ENCODE measurements at places on chromosomes 5 and 9.

- DNase-seq, result no peak
Measured at GRCh38 chr5:64691291-64691690, 988 bp downstream of the SHISAL2B start.

GRCh38 chr5:113552620-113553019 is 39.1 kb downstream of the YTHDC2 start:
- DNase-seq, result no peak

DNA sequence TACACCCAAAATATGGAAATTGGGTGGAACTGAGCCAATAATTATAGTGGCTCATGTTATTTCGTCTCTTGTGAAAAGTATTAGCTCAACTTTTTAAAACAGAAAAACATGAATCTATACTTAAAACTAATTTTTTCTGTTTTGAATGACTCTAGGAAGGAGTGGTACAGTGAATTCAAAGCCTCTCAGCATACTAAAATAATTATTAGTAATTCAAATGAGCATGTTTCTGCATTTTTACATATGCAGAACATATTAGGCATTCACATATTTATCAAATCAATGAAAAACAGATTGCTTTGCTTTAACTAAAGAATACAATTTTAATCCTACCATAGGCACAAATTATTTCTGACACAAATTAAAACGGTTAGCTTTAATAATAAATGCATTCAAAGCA is 54.3 kb downstream of the CSNK1A1 start:
- DNase-seq, result no peak

DNA sequence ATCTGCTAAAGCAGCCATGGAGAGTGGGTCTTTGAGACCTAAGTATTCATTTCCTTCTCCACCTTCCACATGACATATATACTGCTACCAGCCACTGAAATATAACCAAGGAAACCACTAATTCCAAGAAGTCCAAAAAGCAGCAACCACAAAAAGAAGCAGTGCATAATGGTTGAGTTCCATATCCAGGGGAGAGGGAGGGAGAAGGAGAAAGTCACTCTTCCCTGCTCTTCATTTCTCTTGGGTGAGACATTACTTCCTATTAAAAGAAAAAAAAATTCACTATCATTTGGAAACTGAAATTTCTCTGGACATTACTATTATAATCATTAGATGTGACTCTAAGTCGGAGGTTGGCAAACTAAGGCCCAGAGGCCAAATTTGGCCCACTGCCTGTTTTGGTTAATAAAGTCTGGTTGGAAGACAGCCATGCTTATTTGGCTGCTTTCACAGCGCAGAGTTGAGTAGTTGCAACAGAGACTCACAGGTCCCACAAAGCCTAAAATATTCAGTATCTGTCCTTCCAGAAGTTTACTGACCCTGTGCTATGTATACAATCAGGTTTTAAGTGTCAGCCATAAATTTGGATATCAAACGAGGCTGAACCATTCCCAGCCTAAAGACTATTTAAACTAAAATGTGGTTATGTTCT is 168.6 kb downstream of the MPDZ start:
- DNase-seq, result no peak

- DNase-seq, result no peak
Measured at GRCh38 chr5:37685816-37686215, 154.0 kb downstream of the GDNF start.

DNA sequence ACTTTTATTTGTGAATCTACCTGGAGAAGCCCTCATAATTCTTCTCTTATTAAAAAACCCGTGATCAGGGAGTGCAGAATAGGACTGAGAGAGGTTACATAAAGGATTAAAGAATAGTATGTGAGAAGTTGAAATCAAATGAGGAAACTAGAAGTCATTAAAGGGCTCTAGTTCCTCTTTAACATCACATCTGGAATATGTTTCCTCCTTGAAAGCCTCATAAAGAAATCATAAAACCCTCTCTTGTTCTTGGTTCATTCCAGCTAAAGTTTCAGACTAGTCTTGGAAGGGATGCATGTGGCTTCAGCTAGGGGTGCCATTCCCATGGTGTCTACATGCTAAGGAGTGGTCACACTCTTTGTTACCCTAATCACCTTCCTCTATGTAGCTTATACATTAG is 5.7 kb upstream of the C5orf46 start:
- DNase-seq, result no peak

DNA sequence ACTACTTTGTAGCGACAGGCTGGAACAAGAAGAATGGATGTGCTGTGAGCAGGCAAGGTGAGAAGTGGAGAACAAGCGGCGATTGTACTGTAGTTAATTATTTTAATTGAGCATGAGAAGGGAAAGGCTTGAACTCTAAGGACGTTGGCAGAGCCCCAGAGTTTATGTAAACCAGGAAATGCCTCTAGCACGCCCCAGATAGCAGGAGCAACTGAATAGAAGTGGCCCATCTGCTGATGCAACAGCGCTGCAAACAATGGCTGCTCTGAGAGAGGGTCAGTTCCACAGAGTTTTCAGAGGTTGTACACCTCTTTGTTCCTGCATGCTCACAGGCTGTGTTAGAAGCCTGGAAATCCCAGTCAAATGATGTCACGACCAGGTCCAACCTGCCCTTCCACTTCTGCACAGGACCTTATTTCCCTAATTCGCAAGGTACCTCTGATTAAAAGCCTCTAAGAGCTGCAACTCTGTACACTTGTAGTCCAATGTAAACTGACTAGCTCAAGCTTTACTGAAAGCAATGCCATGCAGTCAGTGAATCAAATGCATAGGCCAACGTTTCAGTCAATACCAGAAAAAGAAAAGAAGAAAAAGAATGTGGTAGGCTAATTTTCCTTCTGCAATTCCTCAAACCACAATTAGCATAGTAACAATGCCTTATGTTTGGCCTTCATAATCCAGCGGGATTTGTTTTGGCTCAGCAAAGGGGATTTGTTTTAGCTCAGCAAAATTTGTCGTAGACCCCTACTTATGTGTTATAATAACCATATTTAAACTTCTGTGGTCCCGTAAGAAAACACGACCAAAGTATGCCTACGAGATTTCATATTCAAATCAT is 119.6 kb upstream of the RETREG1 start:
- DNase-seq, result no peak

DNA sequence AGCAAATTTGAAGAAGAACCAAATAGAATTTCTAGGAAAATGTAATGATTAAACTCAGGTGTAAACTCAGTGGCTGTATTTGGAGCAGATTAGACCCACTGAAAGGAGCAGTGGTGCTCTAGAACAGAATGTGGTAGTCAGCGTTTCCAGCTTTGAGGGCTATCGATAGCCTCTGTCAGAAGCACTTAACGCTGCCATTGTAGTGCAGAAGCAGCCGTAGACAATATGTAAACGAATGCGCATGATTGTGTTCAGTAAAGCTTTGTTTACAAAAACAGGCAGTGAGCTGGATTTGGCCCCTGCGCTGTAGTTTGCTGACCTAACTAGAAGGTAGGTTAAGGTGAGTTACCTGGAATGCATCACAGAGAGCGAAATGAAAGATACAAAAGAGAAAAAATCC is 72.0 kb downstream of the FAM78A start:
- DNase-seq, result no peak

DNA sequence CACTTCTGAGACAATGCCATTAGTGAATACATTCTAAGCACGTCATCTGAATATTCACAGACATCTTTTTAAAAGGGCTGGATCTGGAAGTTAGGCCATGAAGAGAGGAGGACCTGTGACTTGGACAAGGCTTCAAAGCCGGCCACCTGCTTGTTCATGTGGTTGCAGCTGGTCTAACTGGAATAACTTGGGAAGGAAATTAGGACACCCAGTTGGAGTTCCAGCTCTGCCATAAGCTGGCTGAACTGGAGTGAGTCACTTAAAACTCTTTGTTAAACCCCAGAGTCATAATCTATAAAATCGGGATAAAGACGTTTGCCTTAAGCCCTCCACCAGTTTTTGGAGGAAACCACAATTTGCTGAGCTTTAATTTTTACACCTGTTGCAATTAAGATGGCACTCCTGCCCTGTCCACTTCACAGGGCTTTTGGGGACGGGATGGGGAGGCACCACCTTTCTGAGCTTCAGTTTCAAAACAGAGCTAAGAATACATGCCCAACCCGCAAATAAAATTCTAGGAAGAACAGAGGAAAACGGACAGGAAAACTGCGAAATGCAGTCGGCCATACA is 536 bp upstream of the STX17 start:
- DNase-seq, result peak; percentile 6

- DNase-seq, result no peak
Measured at GRCh38 chr5:180832638-180833068, 28.4 kb downstream of the ZFP62 start.

GRCh38 chr9:90511711-90512110 is 130.9 kb downstream of the DIRAS2 start:
- no peak for DNase-seq

GRCh38 chr5:153523211-153523610 is 32.7 kb downstream of the GRIA1 start:
- no peak for DNase-seq

GRCh38 chr9:128899566-128900322 is 17.8 kb downstream of the LRRC8A start:
- no peak for DNase-seq

DNA sequence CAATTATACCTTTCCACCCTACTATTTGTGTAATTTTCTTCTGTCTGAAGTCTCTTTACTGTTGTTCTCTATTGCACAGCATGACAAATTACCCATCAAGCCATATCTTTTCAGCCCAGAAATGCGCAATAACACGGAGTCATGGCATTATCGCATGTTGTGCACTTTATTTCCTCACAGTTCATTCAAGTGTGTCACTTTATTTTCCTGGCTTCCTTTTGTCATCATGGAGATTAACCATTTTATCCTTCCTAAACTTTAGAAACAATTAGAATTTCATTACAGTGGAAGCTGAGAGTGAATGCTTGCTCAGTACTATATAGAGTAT is 41.3 kb upstream of the MEF2C start:
- DNase-seq, result no peak

GRCh38 chr5:96335873-96336272 is 97.2 kb downstream of the PCSK1 start:
- no peak for DNase-seq

DNA sequence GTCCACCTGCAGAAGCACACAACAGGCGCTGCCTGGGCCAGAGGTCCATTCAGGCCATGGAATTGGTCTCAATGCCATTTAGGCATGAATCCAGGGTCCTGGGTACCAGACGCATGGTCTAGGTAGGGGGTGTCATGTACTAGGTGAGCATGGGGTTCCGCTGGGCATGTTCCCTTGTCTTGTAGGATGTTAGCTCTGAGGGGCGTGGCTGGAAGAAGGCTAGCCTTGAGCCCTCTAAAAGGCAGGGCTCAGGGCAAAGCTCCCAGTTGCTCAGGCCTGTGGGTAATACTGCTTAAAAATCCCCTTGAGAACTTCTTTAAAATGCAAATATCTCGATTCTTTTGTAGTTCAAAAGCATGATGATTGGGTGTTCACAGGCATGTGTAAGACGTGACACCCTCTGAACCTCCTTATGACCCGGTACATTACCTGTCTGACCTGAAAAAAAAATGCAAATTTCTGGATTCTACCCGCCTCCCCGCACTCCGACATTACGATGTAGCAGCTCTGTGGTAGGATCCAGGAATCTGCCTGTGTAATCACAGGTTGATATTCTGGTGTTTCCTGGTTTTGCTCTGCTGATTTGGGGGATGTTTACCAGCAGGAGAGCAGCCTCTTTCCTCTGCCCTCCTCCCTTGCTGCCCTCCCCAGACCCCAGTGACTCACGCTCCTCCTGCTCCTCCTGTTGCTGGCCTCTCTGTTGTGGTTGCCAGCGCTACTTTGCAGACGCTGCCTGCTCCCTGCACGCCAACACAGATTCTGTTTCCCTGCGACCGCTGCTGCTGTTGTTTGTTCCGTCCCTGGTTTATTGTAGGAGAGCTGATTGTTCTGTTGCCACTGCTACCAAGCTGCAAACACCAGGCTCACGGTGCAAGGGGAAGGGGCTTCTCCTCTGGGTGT is 5.7 kb downstream of the TMC1 start:
- DNase-seq, result peak; percentile 70

DNA sequence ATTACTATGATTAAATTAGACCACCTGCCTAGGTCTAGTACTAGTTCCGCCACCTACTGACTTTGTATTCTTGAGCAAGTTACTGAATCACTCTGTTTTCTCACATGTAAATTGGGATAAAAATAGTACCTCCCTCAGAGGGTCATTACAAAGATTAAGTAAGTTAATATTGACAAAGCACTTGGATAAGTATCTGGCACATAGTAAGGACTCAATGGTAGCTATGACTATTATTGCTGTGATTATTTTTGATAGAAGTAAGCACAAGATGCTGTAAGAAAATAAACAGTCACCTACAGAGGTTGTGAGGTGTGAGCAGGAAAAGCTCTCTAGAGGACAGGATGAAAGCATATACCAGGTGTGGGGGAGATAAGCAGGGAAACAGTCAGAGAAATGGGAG is 173.1 kb upstream of the PAPPA start:
- DNase-seq, result no peak

- DNase-seq, result no peak
Measured at GRCh38 chr5:98463676-98464075, 309.8 kb upstream of the RGMB start.

DNA sequence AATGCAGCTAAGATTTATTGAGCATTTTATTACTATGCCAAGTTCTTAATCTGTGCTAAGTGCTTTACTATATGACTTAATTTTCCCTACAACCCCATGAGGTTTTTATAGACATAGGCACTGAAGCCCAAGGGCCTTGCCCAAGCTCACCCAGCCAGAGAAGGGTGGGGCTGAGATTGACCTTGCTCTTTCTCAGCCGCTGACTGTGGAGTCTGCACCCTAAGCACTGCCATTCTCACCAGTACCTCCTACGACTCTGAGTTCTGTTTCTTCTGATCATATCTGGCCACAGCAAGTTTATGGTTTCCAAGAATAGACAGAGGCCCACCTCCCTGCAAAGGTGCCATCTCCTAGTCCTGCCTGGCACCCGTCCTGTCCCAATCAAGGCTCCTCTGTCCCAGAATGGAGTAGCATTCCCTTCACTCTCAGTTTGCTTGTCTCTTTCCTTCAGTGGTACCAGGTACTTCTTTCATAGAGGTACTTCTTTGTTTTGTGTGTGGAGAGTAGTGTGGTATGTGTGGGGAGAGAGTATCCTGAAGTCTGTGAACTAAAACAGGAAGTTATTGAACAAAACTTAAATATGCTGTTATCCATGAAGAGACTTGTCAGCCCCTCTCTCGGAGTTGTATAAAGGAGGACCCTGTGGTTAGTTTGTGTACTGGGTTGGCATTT is 42.6 kb downstream of the CSF1R start:
- no peak for DNase-seq
